Left colon (tissue), 2 donors: ENCODE measurements at places on chromosomes 4 and X. TPM values are rescaled to one million over a fixed set of nuclear protein-coding genes. Genes with fewer than 3 reads are reported as not detected.

Gene SLC4A4
- 234 TPM for total RNA-seq

Gene LDB2
- 6.9 TPM for total RNA-seq

Gene HTN1
- total RNA-seq, result not detected

Gene ASB5
- not detected for total RNA-seq

Gene PFKFB1
- total RNA-seq, result 0.34 TPM
